Immature natural killer cell (primary cell): ENCODE measurements at places on chromosomes 6 and 20. TPM values are rescaled to one million over a fixed set of nuclear protein-coding genes. Genes with fewer than 3 reads are reported as not detected.

The GPSM3 gene
- polyA plus RNA-seq = 123 TPM

The ENPP4 gene
- polyA plus RNA-seq = 27.0 TPM

The AIF1 gene
- 44.1 TPM for polyA plus RNA-seq

The DNAH8 gene
- polyA plus RNA-seq = not detected

The PNPLA1 gene
- polyA plus RNA-seq = not detected

The NMBR gene
- polyA plus RNA-seq = not detected

The SLCO4A1 gene
- 0.40 TPM for polyA plus RNA-seq

The SRMS gene
- polyA plus RNA-seq = not detected

The RFX6 gene
- not detected for polyA plus RNA-seq

The PPP1R3G gene
- not detected for polyA plus RNA-seq

The LINC00237 gene
- 0.28 TPM for polyA plus RNA-seq

The C6orf15 gene
- not detected for polyA plus RNA-seq

The PROCR gene
- polyA plus RNA-seq = 11.0 TPM

The VWA7 gene
- 0.93 TPM for polyA plus RNA-seq

The DSE gene
- polyA plus RNA-seq = 2.6 TPM

The TP53INP2 gene
- polyA plus RNA-seq = 0.09 TPM

The MOG gene
- polyA plus RNA-seq = not detected

The RGS19 gene
- 124 TPM for polyA plus RNA-seq

The ZBP1 gene
- 29.0 TPM for polyA plus RNA-seq

The SLC26A8 gene
- not detected for polyA plus RNA-seq

The CCDC170 gene
- polyA plus RNA-seq = not detected
